ENCODE measurements at places on chromosomes 4 and X.
A peak's percentile ranks its signal among the peaks of the same experiment; 100 is the strongest.

GRCh38 chr4:52728691-52729240, 22.5 kb downstream of the ERVMER34-1 start:
- DNase-seq, result no peak

DNA sequence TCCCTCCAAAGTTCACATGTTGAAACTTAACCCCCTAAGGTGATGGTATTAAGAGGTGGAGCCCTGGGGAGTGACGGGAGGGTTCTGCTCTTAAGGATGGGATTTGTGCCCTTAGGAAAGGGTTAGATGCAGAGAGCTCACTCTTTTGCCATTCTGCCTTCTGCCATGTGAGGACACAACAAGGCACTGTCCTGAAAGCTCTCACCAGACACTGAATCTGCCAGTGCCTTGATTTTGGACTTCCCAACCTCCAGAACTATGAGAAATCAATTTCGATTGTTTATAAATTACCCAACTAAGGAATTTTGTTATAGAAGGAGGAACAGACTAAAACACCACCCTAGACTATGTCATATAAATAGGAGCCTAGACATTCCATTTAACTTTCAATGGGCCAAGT, 11.7 kb downstream of the LRP2BP start:
- DNase-seq, result no peak

- DNase-seq, result no peak
Measured at GRCh38 chr4:103092245-103092644, 7.4 kb downstream of the BDH2 start.

GRCh38 chr4:102817613-102818268, 9.6 kb downstream of the UBE2D3 start:
- DNase-seq, result no peak

DNA sequence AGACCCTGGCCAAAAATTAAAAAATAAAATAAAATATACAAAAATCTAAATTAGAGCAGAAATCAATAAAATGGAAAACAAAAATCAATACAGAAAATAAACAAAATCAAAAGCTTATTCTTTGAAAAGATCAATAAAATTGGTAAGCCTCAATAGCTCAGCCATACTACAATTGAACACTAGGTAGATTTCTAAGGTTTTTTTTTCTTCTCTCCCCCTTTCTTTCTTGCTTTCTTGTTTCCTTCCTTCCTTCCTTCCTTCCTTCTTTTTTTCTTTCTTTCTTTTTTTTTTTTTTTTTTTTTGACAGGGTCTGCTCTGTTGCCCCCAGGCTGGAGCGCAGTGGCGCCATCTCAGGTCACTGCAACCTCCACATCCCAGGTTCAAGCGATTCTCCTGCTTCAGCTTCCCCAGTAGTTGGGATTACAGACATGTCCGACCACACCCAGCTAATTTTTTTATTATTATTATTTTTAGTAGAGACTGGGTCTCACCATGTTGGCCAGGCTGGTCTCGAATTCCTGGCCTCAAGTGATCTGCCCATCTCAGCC, 23.4 kb upstream of the PPP3CA start:
- no peak for DNase-seq

DNA sequence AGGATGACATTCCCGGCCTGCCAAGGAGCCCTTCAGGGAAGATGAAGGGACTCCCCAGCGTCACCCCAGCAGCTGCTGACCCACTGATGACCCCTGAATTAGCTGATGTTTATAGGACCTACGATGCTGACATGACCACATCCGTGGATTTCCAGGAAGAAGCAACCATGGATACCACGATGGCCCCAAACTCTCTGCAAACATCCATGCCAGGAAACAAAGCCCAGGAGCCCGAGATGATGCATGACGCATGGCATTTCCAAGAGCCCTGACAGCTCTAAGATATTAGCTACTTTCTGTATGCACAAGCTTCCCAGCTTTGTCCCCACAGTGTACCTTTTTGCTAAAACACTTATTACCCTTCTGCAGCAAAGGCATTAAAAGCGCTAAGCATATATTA, 14.4 kb downstream of the AMBN start:
- no peak for DNase-seq

DNA sequence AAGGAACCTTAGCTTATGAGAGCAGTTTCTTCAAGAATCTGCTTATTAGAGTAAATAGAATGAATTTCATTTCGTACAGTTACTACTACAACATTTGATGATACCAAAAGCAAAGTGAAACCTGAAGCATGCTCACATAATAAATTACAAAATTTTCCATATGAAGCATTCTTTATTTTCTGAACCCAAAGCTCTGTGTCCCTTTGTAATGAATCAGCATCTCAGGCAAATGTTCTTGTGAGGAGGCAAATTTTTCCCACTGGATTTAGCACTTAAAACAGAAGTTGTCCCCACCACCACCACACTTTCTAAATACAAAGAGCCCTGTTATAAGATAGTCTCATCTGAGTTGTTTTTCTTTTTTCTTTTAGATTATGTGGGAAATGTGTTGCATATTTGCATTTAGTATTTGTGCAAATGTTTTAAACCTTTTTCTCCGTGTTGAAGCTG, 70.7 kb upstream of the NFKB1 start:
- DNase-seq, result peak; percentile 18

- DNase-seq, result no peak
Measured at GRCh38 chr4:112523764-112524505, 8.0 kb upstream of the NEUROG2 start.

- peak; percentile 20 for DNase-seq
Measured at GRCh38 chr4:124478470-124478869, 234.1 kb downstream of the ANKRD50 start.

DNA sequence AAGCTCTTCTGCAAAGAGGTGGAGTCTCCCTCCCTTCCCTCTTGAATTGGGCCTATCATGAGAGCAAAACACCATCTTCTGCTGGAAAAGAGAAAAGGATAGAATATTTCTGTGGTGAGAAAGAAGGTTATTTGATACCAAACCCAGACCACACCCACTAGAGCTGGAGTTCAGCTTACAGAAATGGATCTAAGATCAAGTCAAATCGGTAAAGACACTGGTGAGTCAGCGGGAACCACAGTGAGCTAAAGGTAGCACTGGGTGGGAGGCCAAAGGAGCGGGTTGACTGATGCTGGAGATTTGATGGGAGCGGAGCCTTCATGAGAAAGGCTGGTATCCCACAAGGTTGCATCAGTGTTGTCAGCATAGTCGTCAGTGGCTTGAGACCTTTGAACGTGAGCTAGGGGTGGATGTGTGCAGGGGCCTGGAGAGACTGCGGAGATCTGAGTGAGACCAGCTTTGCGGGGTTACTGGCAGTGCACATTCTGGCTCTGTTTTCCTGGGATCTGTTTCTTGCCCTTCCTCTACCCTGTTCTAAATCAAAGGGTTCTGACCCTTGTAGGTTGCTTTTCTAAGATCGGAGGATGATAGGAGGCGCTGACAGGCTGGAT, 106.4 kb upstream of the SCOC start:
- DNase-seq, result peak; percentile 48

DNA sequence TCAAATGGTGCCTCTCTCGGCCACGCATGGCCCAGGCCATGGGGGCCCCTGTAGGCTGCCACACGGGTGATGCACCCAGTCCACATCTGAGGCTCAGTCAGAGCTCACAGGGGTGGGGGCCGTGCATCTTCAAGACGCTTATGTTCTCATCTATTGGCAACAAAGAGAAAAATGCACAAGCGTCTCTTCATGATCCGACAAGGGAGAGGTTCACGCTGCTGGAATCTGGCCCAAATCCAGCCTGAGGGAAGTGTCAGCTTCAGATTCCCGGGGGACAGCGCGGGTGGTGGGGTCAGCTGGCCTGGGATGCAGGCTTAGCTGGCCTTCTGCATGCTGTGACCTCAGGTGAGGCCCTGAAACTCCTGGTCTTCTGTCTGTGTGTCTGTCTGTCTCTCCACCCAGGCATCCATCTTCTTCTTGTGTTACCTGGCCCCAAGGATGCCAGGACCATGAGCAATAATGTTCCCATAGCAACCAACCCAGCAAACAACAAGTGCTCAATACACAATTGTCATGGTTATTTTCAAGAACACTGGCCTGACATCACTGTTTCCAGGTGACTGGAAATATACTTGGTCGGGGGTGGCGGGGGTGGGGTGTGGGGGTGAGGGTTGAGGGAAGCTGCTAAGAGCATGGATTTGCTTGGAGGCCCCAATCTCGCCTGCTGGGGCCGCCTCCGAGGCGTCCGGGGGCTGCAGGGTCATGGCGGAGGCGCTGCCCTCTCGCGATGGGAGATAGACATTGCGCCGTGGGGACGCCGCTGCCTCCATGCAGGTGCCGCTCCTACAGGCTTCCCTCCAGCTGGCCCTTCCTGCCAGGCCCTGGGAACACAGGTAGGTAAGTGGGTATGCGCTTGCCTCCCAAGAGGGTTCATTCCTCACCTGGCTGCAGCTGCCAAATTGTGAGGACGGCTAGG, 48.3 kb downstream of the ABLIM2 start:
- DNase-seq, result peak; percentile 7

GRCh38 chr4:149708513-149709130, 107.0 kb downstream of the IQCM start:
- peak; percentile 59 for DNase-seq

- DNase-seq, result no peak
Measured at GRCh38 chr4:11069083-11069482, 359.6 kb downstream of the HS3ST1 start.

GRCh38 chr4:158006990-158007389, 165.8 kb downstream of the GASK1B start:
- DNase-seq, result peak; percentile 18

DNA sequence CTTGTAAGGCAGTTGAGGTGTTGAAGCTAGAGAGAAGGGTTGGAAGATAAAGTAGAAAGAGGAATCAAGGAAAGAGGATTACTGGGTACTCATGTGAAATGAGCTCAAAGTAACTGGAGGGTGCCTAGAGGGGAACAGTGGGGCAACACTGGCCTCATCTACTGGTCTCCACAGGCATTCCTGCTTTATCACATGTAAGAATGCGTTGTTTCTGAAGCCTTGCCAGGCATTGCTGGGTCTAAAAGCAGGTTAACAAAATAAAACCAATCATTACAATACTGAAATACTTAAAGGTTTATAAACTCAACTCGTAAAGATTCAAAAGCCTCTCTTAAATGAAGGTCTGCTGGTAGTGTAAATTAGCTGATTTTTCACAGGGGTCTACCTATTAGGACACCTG, 96.0 kb downstream of the FANCB start:
- DNase-seq, result peak; percentile 47

- DNase-seq, result peak; percentile 52
Measured at GRCh38 chr4:151627491-151627890, 133.3 kb downstream of the GATB start.

DNA sequence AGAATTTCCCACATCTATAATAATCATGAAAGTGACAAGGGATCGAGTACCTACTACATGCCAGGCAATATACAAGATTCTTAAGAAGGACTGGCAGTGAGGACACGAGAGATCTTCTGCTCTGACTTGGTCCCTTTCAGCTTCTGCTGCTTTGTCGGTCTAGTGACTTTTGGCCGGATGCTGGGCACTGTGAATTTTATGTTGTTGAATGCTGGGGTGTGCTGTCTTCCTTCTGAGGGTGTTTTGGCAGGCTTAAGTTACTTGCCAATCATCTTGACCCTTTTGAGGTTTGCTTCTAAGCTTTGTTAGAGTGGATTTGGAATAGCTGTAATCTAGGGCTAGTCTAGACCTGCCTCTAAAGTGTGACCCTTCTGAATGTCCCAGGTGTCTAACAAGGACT, 23.5 kb downstream of the NAT8L start:
- no peak for DNase-seq

DNA sequence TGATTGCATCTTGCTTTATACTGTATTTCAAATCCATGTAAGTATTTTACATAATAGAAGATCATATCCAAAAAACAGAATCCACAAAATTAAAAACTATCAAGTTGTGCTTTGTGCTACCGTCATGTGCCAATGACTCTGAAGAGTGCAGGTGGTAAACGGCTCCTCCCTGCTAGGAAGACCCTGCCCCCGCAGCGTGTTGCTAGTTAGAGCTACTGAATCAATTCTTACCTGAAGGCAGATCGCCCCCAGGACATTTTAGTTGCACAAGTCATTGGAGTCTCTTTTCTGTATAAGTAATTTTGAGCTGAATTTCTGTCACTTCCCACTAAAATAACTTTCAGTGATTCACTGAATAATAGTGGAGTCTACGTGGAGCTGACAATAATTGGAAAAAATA, 599.5 kb upstream of the ZFP42 start:
- no peak for DNase-seq

GRCh38 chr4:76363556-76364290, 57.2 kb downstream of the STBD1 start:
- peak; percentile 58 for DNase-seq

DNA sequence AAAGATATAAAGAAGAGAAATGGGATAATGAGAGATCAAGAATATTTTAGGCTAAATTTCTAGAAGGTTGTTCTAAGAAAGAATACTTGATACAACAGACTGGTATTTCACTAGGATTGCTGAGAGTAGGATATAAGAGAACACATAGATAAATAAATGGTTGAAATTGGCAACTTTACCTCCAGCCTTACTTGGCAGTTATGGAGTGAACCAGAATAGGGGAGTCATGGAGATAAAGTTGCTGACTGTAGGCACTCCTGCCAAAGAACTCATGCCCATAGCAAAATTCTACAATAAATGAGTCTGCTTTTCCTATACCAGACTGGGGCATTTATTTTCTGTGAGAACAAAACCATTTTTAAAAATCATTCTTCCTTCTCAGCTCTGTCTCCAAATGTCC, 26.4 kb upstream of the MMRN1 start:
- no peak for DNase-seq

DNA sequence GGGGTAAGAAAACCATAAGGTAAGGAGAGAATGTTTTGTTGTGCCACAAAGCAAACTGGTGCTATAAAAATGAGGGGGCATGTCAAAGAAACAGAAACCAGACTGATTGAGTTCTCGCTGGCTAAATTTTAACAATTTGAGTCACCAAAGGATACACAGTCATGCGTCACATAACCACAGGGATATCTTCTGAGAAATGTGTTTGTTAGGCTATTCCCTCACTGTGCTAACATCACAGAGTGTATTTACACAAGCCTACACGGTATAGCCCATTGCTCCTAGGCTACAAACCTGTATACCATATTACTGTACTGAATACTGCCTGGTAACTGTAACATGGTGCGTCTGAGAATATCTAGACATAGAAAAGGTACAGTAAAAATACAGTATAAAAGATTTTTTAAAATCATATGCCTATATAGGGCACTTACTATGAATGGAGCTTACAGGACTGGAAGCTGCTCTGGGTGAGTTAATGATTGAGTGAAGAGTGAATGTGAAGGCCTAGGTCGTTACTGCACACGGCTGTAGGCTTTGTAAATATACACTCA, 50.1 kb downstream of the FBXW7 start:
- peak; percentile 80 for DNase-seq

DNA sequence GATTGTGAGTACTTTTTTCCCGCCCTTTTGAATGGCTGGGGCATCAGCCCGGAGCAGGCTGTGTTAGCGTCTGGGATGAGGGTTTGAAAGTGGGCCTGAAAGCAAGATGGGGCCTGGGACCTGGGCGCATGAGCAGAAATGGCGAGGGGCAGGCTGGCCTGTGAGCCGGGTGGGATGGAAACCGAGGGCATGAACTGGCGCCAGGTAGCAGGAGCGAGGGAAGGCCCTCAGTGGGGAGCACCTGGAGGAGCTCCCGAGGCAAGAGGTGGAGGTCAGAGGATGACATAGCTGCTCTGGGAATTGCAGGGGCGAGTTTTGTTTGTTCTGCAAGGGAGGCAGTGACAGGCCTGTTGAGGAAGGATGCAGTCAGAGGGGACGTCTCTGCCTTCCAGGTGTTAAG, 68.6 kb downstream of the RGS12 start:
- no peak for DNase-seq
